ENCODE measurements at places on chromosomes 2 and 18.

DNA sequence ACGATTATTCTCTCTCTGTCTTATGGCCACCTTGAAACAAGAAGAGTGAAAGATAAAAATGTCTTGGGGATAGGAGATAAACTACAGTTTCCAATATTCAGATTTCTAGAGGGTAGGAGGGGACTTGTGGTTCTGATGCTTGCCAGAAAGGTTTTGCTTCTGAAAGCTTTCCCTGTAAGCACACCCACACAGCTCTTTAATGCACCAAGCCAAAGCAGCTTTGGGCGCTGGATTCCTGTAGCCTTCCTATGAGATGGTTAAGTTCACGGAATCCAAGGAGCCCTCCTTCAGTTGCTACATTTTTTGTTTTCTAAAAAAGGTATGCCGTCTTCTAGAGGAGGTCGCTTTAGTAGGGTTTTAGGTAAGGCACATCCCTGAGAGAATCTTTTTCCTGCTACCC lies 4.9 kb downstream of the LRRTM1 start:
- DNase-seq: no peak

GRCh38 chr2:120508567-120509041 lies 162.7 kb downstream of the INHBB start:
- DNase-seq: no peak

- DNase-seq: no peak
These were observed 71.8 kb upstream of the LTBP1 start for GRCh38 chr2:32874931-32875330.

DNA sequence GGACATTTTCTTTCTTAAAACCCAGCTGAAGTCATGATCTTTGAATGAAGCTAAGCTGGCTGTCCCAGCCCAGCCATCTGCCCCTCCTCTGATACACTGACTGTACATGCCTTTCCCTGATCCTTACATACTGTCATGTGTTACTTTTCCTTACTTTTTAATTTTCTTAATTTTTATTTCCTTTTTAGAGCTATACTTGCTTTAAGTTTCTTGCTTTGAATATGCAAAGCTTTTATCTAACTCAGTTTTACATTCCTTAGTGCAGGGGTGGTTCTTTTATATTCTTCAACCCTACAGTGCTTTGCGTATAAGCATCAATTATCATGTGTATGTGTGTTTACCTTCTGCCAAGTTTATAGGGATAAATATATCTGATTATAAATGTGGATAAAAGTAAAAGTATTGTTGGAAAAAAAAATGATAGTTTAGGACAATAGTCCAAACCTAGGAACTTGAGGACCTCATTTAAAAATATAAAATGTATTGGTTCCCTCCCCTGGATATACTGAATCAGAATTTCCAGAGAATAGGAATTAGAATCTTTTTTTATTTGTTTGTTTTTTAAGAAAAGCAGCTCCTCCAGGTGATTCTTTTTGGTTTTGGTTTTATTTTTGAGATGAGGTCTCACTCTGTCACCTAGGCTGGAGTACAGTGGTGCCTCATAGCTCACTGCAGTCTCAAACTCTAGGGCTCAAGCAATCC lies 17.8 kb downstream of the DDX1 start:
- DNase-seq: no peak

- no peak for DNase-seq
These were observed 51.1 kb downstream of the RTN4 start for GRCh38 chr2:54999182-54999581.

All from cortex of kidney (tissue), 1 donor.